ENCODE measurements at places on chromosomes 13 and 19. TPM values are rescaled to one million over a fixed set of nuclear protein-coding genes. Genes with fewer than 3 reads are reported as not detected.

GAPDHS gene
- total RNA-seq, result 0.20 TPM

CLEC17A gene
- not detected for total RNA-seq

CGB8 gene
- total RNA-seq, result not detected

OBI1 gene
- 15.0 TPM for total RNA-seq

YJEFN3 gene
- not detected for total RNA-seq

SIGLECL1 gene
- not detected for total RNA-seq

SHISA7 gene
- total RNA-seq, result 0.12 TPM

MIDN gene
- total RNA-seq, result 4.1 TPM

PSG2 gene
- total RNA-seq, result not detected

PRR36 gene
- total RNA-seq, result not detected

SIGLEC9 gene
- total RNA-seq, result 0.10 TPM

PODNL1 gene
- total RNA-seq, result 3.2 TPM

URAD gene
- total RNA-seq, result not detected

KIR3DL1 gene
- not detected for total RNA-seq

MKNK2 gene
- total RNA-seq, result 52.0 TPM

TBC1D17 gene
- total RNA-seq, result 10.3 TPM

SGCG gene
- not detected for total RNA-seq

OR7A5 gene
- not detected for total RNA-seq

KATNAL1 gene
- total RNA-seq, result 25.2 TPM

PRR22 gene
- total RNA-seq, result 0.68 TPM

TSC22D1 gene
- 188 TPM for total RNA-seq

HMGB1 gene
- total RNA-seq, result 737 TPM

NKPD1 gene
- total RNA-seq, result 0.20 TPM

RUBCNL gene
- total RNA-seq, result not detected

PEAK3 gene
- 0.20 TPM for total RNA-seq

TMEM238 gene
- not detected for total RNA-seq

CATSPERD gene
- total RNA-seq, result not detected

Data from RPMI7951 (cell line).